A172 (cell line): ENCODE measurements at places on chromosomes 4 and X.

DNA sequence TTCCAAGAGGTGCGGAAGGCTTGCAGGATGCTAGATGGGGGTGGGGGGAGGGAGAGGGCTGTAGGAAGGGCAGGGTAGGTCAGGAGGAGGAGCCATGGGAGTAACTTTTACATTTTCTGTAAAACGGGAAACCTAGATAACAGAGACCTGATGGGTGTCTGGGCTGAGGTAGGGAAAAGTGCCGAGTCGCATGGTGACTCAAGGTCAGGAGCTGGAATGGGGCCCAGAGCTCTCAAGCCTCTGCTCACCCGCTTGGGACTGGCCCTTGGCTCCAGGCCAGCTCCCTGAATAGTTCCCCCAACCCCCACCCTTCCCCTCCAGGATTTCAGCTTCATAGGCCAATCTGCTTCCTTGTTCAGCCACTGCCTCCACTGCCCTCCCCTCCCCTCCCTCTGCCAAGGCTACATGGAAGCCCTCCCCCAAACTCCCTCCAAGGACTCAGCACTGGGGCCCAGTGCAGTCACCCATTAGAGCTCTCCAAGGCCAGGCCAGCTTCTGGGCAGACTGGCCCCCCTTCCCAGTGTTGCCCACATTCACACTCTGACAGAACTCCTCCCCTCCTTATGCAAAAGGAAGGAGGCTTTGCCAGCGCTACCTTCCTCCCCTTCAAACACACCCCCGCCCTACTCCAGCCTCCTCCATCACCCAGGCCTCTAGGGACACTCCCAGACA is 43.6 kb downstream of the TSC22D3 start:
- peak; percentile 78 for DNase-seq

DNA sequence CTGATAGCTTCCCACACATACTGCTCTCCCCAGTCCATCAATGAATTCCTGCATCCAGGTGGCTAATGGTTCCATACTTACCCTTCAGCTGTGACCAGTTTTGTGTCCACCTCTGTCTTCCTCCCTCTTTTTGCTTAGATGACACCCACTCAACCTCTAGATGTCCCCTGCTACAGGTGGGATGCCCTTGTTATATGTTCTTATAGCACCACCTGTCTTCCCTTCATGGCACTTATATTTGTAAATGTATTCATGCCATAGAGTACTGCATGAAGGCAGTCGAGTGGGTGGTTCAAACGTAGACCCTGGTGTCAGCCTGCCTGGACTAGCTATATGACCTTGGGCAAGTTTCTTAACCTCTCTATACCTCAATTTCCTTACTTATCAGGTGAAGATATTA is 6.5 kb upstream of the USP46 start:
- no peak for DNase-seq

- DNase-seq = no peak
Observed at GRCh38 chrX:130825525-130825924, 77.5 kb downstream of the ENOX2 start.

- no peak for DNase-seq
Observed at GRCh38 chr4:52976523-52977230, 114.6 kb downstream of the RASL11B start.

GRCh38 chrX:101442085-101442484 is 34.1 kb downstream of the HNRNPH2 start:
- no peak for DNase-seq

GRCh38 chrX:14398725-14399124 is 130.6 kb upstream of the GLRA2 start:
- no peak for DNase-seq
